ENCODE measurements at places on chromosomes 5 and 9.

GRCh38 chr5:57931352-57931751 lies 448.7 kb upstream of the ACTBL2 start:
- no peak for DNase-seq

DNA sequence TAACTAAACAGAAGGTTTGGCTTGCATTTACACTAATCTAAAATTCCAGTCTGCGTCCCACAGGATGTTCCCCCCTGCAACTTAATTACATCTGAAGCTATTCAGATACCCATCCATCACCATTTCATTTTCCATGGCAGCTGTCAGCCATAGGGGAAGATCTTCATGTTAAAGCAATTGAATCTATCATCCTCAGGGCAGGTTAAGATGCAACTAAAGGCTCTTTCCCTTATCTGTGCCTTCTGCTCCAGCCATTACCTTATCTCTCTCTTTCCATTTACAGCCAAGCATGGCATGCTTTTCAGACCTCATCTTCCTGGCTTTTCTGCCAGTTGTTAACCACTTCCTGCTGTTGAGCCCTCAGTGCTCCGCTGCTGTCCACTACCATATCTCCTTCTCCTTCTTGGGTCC lies 15.8 kb upstream of the HACD4 start:
- DNase-seq = no peak

DNA sequence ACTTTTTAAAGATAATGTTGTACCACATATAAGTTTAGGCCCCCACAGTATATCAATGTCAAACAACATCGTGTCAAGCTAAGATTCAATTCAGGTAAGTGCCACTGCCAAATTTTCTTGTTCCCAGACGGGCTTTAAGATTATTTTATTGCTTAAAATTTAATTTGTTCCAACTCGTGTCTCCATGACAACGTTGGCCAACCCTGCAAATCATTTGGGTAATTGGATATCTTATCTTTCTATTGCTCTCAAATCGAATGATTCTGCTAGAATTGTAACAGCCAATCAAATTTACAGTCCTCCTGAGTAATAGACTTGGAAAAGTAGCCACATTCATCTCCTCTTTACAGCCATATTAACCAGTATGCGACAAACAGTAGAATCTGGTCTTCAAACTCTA lies 19.5 kb downstream of the TLE1 start:
- no peak for DNase-seq

DNA sequence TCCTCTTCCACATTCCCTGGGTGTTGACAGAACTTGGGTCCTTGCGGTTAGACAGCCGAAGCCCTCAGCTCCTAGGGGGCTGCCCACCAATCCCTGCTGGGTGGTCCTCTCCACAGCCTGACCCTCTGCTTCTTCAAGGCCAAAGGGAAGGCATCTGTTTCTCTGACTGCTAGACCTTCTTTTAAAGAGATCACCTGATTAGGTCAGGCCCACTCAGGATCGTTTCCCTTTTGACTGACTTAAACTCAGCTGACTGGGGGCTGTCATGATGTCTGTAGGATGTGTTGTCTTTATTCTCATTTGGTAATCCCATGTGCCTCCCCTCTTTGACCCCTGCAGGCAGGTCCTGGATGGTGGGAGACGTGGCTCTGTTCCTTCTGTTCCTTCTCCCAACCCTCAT lies 207.5 kb downstream of the PAX5 start:
- DNase-seq = no peak

DNA sequence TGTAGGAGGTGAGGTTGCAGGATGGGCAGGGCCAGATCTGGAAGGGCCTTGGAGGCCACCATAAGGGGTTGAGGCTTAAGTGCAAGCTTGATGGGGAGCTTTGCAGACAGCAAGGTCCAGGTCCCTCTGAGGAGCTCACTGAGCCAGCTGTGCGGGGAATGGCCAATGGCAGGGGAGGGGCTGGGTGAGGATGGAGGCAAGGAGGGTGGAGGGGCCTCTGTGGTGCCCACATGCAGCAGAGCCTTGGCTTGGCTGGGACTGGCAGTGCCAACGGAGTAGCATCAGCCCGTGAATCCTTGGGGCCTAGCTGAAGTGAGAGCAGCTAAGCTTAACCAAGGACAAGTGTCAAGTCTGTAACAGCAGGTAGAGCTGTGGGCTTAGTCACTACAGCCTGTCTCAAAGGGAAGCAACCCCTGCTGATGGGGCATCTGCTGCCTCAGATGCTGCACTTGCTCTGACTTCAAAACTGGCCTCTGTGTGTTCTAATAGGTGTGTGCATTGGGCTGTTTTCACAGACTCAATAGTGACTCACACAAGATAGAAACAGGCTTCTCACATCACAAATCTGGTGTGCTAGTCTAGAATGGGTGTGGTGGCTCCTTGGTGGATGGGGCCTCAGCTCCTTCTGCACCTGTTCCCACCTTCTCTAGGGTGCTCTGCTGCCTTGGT lies 16.3 kb downstream of the GALNT12 start:
- DNase-seq = no peak

DNA sequence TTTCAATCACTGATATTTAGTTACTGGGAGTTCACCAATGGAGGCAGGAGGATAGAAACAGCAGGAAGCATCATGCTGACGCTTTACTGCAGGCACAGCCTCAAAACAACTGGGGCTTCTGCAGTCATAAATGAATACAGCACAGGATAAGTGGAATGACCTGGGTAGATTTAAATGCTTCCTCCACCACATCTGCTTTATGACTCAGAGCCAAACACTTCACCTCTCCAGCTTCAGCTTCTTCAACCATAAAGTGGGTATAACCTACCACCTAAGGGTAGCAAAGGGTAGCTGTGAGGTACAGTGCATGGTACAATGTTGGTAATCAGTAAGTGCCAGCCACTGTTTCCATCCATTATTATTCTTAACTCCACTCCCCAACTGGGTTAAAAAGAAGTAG lies 28.4 kb downstream of the RASEF start:
- DNase-seq = no peak

GRCh38 chr5:92505145-92505544 lies 1075.9 kb downstream of the NR2F1-AS1 start:
- DNase-seq = no peak

DNA sequence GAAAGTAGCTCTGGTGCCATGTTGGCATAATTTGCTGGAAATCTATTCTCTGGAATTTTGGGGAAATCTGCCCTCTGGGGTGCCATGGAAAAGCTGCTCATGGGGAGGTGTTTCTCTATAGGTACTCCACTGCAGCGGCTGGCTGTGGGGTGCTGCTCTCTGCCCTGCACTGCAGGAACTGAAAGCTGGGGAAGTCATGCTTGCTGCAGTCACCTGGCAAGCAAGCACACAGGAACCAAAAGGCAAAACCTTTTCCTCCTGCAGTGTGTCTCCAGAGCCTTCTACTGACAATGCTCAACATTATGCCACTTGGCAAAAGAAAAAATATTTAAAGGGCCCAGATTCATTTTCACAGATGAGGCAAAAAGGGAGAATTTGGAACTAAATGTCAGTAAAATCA lies 25.8 kb upstream of the CARNMT1 start:
- no peak for DNase-seq

GRCh38 chr5:98872674-98873073 lies 56.1 kb downstream of the CHD1 start:
- DNase-seq = no peak
